ENCODE measurements at places on chromosomes 3 and 15.

- no peak for DNase-seq
These were observed 175.7 kb downstream of the ALCAM start for GRCh38 chr3:105542282-105543019.

- DNase-seq: no peak
These were observed 213.6 kb upstream of the TSC22D2 start for GRCh38 chr3:150194513-150194912.

DNA sequence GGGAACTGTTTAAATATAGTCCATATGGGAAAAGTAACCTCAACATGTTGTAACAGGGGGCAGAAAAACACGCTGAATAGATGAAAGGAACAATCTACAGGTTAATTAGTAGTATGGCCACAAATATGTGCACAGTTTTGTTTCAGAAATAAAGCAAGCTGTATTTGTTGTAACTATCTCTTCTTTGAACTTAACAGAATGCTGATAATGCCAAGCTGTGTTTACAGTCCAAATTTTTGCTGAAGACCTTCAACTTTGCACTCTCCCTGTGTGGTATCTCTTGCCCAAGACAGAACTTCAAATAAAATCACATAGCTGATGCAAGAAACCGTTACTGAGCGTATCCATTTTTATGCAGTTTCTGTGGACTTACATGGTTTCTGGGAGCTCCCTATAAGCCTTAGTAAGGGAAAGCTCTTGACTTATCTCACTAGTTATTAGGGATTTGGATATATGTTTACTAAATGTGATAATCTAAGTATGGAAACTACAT lies 425.4 kb upstream of the TPRG1 start:
- no peak for DNase-seq

DNA sequence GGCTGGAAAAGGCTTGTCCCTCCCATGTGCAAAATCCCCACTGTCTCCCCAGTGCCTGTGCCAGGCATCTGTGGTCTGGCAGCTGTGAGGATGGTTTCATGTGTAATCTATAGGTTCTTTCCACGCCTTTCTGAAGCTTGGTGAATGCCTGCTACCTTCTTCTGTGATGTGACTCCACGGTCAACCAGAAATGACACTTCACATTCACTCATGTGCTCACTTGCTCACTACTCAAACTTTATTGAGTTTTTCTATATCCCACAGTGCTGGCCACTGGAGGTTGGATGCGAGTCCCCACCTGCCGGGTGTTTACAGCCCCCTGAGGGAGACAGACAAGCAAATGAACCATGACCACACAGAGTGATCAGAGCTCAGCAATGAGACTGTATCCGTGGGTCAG lies 27.9 kb upstream of the TLE3 start:
- DNase-seq: no peak

GRCh38 chr3:16101295-16102186 lies 72.9 kb upstream of the GALNT15 start:
- no peak for DNase-seq

- DNase-seq: no peak
These were observed 151.4 kb downstream of the CACNA2D3 start for GRCh38 chr3:54273791-54274190.

DNA sequence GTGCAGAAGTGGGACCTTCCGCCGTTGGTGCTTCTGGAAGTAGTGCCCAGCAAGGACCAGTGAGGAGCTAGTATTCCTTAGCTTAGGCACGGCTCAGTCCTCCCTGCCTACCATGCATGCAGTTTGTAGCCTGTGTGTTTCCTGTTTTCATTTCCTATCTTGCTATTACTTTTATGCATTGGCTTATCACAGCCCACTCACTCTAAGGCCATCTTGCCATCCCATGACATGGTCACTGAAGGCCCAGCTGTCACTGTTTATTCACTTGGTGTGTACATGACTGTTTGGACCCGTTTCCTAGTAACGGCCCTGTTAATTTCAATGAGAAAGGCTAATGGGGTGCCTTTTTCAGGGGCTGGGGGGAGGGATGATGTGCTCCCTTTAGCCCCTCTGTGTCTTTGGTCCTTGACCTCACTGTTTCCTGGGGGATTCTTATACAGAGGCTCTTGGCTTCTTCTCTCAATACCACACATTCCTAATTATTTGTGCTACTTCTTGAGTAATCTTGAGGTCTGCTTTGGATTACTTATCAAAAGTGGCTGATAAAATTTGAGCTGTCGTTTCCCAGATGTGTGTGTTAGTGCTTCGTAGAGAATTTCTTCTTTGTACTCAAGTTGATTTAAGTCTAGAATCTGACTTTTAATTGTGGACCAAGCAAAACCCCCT lies 24.5 kb upstream of the TRAK1 start:
- DNase-seq: no peak

DNA sequence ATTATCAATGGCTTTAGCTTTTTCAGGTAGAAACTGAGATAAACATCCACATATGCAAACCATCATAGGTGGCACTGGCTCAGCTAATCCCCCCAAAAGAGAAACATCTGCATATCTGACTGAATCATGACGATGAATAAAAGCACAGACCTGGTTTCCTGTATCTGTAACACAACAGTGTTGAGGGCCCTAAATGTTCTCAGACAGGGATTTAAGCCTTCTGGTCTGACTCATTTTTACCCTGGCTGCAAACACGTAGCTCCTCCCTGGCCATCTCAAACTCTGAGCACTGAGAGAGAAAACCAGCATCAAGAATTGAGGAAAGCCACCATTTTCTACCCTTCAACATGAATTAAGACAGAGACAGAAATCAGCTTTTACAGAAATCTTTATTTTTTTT lies 35.2 kb downstream of the GLB1 start:
- DNase-seq: no peak

DNA sequence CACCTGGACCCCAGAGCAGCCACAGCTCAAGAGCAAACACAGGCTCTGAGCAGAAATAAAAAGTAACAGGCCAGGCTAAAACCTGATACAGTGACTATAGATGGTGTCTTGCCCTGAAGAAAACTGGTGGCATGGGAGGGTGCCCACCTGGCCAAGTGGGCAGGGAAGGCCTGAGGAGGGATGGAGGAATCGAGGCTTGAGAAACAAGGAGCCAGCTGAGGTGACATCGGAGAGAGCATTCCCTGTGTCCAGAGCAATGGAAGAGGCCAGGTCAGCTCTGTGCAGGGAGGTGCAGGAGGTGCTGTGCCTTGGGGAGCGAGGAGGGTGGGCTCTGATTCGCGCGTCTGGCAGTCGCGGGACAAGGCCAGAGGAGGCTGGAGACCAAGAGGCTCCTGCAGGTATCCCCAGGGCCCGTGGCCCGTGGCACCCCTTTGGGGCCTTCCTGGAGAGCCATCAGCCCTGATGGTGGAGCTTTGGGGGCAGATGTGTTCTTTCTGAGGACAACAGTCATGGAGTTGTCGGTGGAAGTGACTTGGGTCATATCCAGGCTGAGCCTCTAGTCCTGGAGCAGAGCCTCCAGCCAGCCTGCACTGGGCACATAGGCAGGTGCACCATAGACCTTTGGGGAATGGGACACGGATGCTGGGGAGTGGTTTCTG lies 56.1 kb downstream of the PLXNA1 start:
- DNase-seq: no peak

- DNase-seq: no peak
These were observed 160.1 kb upstream of the SATB1 start for GRCh38 chr3:18585004-18585968.
